ENCODE measurements at places on chromosomes 5 and 9.

- no peak for DNase-seq
Measured at GRCh38 chr5:61399679-61400078, 67.6 kb downstream of the ZSWIM6 start.

DNA sequence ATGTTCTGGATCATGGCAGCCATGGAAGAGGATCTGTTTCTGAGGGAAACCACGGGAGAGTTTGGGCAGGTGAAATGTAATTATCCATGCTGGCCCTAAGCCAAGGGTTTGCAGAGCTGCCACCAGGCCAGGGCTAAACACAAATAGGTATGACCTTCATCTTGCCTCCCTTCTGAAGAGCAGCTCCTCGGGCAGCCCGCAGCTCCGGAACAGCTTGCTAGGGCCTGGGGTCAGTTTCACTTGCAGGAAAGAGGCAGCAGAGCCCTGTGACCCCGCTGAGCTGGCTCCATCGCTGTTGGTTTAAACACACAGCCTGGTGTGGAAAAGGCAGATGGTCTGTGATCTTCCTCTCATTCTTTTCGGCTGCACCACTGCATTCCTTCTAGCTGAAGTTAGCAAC, 141.4 kb downstream of the TMEM38B start:
- DNase-seq = no peak

DNA sequence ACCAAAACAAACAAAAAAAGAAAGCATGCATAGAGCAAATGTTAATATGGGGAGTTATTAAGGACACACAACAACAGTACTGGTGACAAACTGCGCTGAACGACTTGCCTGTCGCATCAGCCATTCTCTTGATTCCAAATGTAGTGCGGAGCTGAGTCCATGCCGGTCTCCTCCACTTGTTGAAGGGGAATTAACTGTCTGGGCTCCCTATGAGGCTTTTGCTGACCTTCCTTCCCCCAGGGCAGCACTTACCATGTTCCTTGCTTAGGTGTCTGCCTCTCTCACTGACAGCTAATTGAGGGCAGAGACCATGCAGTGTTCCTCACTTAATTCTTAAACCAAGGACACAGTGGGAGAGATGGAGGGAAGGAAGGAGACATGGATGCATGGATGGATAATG, 40.8 kb upstream of the FAT2 start:
- no peak for DNase-seq

DNA sequence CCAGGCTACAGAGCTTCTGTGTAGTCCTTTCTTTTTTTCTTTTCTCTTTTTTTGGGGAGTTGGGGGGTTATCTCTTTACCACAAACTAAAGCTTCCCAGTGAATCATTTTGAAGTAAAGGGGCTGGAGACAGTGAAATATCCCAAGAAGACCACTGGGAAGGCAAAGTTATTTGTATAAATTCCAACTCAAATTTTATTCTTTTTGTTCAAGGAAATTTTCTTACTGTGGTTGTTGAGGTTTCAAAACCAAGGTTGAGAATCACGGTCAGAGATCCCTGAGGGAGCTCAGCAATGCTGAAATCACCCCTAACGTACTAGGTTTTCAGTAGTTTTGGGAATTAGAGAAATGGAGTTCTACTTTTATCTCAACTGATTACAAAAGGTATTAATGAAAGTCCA, 175.7 kb downstream of the ARHGEF28 start:
- DNase-seq = no peak

GRCh38 chr9:76336027-76336426, 58.2 kb downstream of the RFK start:
- DNase-seq = no peak

- DNase-seq = no peak
Measured at GRCh38 chr9:19481121-19481870, 72.5 kb downstream of the ACER2 start.

- DNase-seq = no peak
Measured at GRCh38 chr5:33322632-33323031, 118.1 kb upstream of the TARS1 start.

- DNase-seq = no peak
Measured at GRCh38 chr5:77144837-77145139, 57.7 kb upstream of the ZBED3 start.

DNA sequence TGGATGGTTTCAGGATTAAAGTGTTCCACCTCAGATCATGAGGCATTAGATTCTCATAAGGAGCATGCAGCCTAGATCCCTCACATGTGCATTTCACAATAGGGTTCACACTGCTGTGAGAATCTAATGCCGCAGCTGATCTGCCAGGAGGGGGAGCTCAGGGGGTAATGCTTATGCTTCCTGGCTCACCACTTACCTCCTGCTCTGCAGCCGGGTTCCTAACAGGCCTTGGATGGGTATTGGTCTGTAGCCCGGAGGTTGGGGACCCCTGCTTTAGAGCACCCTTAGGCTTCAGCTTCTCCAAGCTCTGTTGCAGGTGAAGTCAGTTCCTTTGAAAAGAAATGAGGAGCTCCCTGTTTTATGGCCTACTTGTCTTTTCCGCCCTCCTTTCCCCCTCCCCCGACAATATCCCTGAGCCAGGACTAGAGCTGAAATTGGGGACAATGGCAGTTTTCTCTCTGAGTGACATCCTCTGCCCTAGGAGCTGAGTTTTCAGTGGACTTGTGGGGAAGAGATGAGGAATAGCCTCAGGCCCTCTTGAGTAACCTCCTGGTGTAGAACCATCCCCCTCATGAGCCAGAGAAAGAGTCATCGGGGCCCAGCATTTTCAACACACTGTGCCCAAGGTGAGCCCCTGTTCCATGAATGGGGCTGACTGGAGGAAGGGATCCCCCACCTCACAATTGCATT, 16.2 kb upstream of the MAT2B start:
- DNase-seq = no peak

GRCh38 chr5:80784451-80784850, 129.7 kb upstream of the DHFR start:
- no peak for DNase-seq

- no peak for DNase-seq
Measured at GRCh38 chr5:169417676-169418075, 116.7 kb upstream of the SLIT3 start.

DNA sequence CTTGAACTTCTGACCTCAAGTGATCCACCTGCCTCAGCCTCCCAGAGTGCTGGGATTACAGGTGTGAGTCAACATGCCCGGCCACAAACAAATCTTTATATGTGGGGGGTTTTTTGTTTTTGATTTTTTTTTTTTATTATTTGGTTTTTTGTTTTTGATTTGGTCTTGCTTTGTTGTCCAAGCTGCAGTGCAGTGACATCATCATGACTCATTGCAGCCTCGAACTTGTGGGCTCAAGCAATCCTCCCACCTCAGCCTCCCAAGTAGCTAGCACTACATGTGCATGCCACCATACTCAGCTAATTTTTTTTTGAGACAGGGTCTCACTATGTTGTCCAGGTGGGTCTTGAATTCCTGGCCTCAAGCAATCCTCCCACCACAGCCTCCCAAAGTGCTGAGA, 42.4 kb downstream of the ALDH7A1 start:
- DNase-seq = no peak
